ENCODE measurements at places on chromosomes 11 and 22.
A peak's percentile ranks its signal among the peaks of the same experiment; 100 is the strongest.

- DNase-seq = no peak
Measured at GRCh38 chr22:22591348-22592299, 32.6 kb upstream of the PRAME start.

DNA sequence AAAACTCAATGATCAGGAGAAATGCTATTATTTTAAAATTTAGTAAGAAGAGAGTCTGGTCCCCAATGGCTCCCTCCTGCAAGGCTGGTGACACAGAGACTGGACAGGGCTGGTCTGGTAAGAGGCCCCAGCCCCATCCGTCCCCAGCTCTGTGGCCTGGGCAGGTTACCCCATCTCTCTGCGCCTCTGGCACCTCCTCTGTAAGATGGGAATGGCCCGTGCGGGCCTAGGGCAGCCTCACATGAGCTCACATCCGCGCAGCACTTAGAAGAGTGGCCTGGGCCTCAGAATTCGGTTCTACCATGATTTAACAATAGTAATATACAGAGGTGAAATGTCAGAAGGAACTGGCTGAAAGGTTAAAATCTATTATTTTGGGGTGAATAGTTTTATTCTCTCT lies 1.2 kb downstream of the APOBEC3F start:
- no peak for DNase-seq

DNA sequence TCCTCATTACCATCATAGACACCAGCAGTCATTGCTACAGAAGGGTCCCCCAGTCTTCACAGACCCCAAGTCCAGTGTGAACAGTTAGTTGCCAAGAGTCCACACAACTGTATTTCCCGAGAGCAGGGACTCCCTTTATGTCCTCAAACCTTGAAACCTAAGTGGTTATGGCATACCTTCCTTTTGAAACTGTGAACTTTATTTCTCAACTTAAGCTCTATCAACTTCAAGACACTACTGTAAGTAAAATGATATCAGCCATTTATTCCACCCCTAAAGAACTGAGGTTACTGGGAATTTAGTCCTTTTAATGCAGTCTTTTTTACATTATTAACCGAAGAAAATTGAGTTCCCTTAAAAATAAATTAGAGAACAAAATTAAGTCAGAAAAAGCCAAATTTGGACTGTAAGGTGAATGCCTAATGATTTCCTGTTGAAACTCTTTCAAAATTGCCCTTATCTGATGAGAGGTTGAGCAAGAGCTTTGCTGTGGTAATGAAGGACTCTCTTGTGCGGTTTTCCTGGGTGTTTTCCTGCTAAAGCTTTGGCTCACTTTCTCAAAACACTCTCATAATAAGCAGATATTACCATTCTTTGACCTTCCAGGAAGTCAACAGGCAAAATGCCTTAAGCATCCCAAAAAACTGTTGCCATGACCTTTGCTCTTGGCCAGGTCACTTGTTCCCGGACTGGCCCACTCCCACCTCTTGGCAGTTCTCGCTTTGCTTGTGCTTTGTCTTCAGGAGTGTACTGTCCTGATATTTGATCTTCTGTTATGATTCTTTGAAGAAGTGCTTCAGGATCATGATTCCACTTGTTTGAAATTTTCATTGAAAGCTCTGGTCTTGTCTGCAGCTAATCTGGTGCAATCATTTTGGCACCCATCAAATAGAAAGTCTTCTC lies 765.4 kb upstream of the ANO3 start:
- no peak for DNase-seq

DNA sequence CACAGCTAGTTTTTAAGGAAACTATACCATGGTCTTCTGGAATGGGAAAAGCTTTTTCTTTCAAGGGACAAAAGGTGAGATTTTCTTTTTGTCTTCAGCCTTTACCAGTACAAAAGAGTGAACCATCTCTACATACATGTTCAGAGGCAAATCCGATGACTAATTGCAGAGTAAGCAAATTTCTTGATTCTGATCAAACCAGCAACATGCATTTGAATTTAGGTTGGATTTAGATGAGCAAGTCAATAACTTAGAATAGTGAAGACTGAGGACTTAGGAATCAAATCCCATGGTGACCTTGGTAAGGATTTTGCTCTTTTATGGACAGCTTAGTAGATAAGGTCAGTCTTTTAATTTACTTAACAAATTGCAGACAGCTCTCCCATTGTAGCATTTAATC lies 65.9 kb upstream of the BLID start:
- DNase-seq = no peak

GRCh38 chr22:26593763-26594162 lies 3.8 kb upstream of the TPST2 start:
- no peak for DNase-seq

GRCh38 chr11:107682572-107682971 lies 29.3 kb downstream of the SLN start:
- DNase-seq = no peak

GRCh38 chr22:23315341-23315917 lies 135.1 kb downstream of the BCR start:
- peak; percentile 78 for DNase-seq

DNA sequence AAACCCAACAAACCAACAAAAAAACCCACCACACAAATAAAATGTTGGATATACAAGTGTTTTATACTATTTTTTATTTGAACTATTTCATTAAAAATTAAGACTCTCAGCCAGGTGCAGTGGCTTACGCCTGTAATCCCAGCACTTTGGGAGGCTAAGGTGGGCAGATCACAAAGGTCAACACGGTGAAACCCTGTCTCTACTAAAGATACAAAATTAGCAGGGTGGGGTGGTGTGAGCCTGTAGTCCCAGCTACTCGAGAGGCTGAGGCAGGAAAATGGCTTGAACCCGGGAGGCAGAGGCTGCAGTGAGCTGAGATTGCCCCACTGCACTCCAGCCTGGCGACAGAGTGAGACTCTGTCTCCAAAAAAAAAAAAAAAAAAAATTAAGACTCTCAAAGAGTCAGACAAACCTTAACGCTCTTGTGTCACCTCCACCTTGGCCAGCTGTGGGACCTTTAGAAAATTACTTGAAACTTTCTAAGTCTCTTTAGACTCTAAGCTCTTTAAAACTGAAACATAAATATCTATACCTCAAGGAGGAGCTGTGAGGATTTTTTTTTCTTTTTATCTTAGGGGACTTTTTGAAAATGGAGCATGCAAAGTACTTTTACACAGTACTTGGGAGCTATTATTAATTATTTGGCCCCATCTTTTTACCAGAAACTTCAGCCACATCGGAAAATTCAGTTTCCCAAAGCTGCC lies 68.4 kb upstream of the CLNS1A start:
- DNase-seq = no peak

- no peak for DNase-seq
Measured at GRCh38 chr11:71443736-71444445, 4.3 kb downstream of the DHCR7 start.

DNA sequence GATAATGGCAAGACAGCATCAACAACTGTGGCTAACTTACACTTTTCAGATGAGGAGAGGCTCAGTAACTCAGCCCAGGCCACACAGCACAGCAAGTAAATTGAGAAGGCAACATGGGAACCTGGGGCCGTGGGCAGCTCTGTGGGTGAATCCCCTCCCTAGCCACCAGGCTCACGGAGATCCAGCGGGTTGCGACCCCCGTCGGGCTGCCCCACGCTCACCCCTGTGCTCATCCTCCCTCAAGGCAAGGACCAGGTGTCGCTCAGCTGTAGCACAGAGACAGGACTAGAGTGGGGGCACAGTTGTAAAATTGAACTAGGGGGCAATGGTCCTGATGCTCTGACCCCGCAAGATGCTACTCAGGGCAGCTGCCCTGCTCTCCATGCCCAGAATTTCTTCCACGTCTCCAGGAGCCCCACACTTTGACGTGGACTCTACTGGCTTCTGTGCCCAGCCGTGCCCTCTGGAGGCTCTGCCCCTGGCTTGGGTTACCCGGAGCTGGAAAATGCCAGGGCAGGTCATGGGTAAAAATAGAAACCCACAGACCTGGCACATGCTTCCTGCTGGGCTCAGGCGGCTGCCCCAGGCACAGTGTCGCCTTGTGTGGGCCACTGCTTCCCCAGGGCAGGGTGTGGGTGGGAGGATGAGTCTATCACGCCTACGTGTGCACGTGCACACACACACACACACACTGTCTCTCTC lies 9.0 kb downstream of the TUBA8 start:
- no peak for DNase-seq

- no peak for DNase-seq
Measured at GRCh38 chr11:79661373-79661772, 220.5 kb upstream of the TENM4 start.

- peak; percentile 43 for DNase-seq
Measured at GRCh38 chr11:126061707-126062678, 673 bp downstream of the CDON start.

GRCh38 chr11:8317159-8317558 lies 53.5 kb upstream of the LMO1 start:
- DNase-seq = no peak

GRCh38 chr11:5291207-5291838 lies 10.4 kb downstream of the OR51B4 start:
- DNase-seq = peak; percentile 38

- no peak for DNase-seq
Measured at GRCh38 chr11:78583889-78584288, 9.2 kb upstream of the NARS2 start.

GRCh38 chr11:106400949-106401570 lies 323.6 kb downstream of the AASDHPPT start:
- DNase-seq = no peak

Data from GM13976 (cell line).